ENCODE measurements at places on chromosomes 6 and 20.

GRCh38 chr6:136510782-136511181 lies 39.4 kb downstream of the MAP7 start:
- no peak for DNase-seq

DNA sequence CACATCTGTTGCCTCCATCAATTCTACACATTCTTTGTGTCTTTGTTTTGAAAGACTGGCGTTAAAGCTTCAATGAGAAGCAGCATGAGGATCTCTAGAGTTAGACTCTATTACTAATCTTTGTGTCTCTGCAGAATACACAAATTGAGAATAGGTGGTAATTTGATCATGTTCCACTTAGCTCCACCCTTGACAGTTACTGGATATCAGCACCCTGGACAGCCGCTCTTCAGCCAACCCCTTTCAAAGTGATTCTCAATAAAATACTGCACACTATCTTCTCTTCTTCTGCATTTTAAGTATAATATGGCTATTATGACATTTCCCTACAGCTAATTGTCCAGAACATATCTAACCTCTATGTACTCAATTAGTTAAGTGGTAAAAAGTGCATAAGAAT lies 54.3 kb upstream of the CNR1 start:
- DNase-seq, result no peak

GRCh38 chr20:24135781-24136180 lies 147.2 kb upstream of the GGTLC1 start:
- peak; percentile 56 for DNase-seq

DNA sequence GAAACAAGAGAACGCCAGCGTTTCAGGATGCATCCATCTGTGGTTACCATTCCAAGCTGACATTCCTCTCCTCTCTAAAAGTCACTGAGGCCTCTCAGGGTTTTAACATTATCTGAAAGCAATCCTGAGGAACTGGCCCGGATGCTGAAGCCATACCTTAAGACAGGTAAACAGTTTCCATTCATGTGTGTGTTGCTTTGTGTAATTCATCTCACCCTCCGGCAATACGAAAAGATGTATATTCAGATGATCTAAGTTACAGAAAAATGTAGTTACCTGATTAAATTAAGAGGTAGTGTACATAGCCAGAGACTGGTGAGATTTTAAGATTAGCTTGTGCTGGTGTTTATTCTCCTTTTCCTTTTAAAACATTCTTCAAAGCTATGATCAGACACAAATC lies 68.4 kb upstream of the BACH2 start:
- no peak for DNase-seq

- no peak for DNase-seq
These were observed 1.6 kb upstream of the TCF21 start for GRCh38 chr6:133887156-133887879.

GRCh38 chr6:320351-321157 lies 28.3 kb downstream of the DUSP22 start:
- DNase-seq, result no peak

GRCh38 chr20:8749101-8749500 lies 319.8 kb upstream of the PLCB4 start:
- DNase-seq, result no peak

DNA sequence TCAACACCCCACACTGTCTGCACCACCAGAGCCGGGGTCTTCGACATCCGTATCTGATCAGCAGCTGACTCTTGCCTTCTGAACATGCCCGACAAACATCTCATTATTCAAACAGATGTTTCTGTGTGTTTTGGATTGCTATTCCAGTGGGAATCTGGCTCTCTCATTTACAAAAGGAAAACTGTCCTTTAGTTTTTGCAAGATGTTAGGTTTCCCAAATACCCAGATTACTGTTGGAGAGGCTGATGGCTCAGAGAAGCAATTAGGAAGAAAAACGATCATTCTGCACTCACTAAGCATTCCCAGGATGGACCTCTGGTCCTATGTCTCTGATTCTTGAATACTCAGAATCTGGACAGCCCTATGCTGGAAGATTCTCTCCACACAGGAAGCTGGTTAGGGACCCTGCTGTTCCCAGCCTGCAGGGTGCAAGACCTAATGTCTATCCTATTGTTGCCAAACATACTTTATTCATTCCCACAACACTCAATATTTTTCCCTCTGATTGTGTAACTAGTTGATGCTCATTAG lies 532.9 kb downstream of the CDH26 start:
- no peak for DNase-seq

DNA sequence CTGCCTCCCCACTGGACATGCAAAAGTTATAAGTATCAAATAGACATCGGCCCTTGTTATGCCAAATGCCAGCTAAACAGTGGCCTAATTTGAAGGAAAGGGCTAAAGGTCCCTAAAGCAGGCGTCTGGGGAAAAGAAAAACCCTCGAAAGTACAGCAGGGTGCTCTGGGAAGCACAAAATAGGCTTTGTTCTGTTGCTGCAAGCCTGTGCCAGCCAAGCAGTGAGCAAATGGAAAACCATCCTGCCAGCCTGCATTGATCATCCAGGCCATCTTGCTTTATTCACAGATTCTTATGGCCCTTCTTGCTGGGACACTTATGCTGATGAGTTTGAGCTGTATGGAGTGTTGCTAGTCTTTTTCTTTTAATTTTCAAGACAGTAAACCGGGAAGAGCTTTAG lies 62.2 kb upstream of the PLEKHG1 start:
- no peak for DNase-seq

DNA sequence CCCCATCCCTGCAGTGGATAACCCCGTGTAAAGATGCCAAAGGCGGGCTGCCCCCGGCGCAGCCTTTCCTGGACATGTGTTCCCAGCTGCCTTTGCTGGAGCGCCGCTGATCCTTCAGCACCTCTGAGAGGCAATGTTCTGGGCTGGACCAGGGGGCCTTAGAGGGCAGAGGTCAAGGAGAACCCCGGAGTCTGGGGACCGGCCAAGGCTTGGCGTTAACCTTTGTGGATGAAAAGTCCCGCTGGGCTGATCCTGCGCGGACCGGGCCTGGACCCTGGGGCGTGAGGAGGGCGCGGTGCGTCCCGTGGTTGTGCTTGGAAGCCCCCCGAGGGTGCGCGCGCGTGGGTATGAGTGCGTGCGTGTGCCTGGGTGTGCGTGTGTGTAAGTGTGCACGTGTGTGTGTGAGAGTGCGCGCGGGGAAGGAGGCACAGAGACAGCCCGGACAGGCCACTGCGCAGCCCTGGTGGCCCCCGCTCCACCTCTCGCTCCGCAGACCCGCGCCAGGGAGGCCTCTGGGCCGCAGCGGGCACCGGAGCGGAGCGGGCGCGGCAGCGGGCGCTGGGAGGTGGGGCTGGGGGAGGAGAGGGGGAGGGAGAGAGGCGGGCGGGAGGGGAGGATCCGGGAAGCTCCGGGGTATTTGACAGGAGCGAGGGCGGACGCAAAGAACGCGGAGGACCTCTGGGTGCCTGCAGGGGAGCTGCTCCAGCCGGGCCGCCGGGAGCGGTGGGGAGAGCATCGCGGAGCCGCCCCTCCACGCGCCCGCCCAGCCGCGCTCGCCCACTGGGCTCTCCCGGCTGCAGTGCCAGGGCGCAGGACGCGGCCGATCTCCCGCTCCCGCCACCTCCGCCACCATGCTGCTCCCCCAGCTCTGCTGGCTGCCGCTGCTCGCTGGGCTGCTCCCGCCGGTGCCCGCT lies at the start of gene SMOC2:
SMOC2 (plus strand) TSS at position 665 of the 914 bp plus-strand sequence; CDS start at position 852, 187 bp downstream.
- DNase-seq, result no peak

DNA sequence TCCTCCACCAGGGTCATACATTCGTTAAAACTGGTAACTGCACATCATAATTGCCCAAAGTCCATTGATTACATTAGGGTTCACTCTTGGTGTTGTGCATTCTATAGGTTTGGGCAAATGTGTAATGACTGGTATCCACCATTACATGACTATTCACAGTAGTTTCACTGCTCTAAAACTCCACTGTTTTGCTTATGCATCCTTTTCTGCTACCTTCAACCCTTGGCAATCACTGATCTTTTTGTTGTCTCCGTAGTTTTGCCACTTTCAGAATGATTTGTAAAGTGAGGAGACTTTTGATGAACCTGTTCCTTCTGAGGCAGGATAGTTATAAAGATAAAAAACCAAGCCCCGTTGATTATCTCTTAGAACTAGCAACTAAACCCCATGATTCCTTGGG lies 187.3 kb upstream of the MCHR2 start:
- DNase-seq, result no peak

GRCh38 chr6:49151957-49152356 lies 311.1 kb downstream of the MMUT start:
- no peak for DNase-seq

DNA sequence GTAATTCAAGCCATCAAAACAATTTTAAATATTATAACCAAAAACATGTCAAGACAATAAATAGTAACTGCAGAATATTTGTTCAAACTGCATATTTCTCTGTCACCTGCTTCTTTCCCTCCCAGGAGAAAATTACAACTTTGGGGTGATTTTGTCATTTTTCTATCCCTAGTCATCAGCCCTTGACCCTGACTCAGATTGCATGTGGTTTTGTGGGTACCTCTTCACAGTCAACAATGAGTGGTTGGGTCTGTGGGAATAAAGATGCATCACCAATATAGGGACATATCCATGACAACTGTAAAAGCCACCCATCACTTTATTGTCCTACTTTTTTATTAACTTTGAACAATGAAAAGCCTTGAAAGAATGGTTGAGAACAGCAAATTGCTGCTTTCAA lies 7.3 kb downstream of the COL10A1 start:
- DNase-seq, result no peak

- DNase-seq, result no peak
These were observed 110.7 kb upstream of the NFATC2 start for GRCh38 chr20:51653226-51653625.

DNA sequence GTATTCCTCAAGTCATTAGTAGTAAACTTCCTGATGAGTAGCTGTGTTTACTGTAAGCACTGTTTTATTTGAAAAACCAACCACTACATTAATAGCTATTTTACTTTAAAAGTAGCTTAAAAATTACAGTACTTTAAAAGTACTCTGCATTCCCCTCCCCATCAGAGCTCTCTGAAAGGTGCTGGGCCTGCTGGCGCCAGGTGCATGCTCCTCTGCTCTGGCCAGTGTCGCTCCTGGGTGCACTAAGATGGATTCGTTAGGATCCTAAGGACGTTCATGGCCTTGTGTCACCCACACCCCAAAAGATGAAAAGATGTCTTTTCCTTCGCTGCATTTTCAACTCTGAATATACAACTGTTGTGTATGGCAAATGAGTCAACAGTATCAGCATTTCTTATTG lies 43.9 kb upstream of the KIF25 start:
- no peak for DNase-seq

DNA sequence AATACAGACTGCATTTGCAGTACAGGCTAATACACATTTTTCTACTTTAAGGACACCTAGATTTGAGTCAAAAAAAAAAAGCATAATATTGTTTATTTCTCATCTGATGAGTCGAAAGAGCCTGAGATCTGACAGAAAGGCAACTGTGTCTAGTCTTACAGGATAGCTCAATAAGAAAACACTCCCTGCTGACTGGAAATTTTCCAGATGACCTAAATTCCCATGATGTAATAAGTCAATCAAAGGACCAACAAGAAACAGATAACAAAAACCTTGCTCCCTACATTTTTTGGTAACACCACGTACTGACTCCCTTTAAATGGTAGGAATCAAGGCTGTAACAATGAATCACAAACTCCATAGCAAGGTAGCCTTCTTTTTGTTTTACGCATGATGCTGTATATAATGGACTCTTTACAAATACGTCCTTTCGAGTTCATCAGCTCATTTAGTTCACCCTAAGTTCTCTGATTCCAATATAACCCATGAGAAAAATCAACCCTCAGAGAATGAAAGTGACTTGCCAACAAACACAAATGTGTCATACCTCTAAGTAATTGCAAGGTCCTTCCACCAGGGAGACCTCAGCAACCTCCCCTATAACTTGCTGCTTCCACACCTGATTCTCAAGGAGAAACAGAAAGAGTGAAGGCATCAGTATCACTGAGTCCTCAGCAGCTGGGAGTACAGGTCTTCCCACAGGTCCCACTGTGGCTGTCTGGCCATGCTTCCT lies 12.1 kb downstream of the TBX18 start:
- DNase-seq, result no peak

DNA sequence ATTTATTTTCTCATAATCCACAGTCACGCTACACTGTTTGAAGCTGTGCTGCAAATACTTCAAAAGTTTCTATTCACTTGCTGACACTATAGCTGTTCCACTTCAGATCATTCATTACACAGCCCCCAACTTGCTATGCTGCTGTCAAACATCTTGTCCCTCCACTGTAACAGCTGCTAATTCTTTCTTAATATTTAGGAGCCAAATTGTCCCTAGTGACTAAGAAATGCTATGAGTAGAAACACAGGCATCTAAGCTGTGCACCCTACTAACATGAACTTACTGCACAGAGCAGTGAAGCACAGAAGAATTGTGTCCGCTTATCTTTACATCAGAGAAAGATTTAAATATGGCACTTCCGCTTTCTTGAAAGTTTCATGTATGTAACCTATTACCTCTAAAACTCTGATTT lies 91.3 kb downstream of the PDE10A start:
- DNase-seq, result no peak

- DNase-seq, result no peak
These were observed 50.6 kb upstream of the ZMYND8 start for GRCh38 chr20:47406849-47407682.

DNA sequence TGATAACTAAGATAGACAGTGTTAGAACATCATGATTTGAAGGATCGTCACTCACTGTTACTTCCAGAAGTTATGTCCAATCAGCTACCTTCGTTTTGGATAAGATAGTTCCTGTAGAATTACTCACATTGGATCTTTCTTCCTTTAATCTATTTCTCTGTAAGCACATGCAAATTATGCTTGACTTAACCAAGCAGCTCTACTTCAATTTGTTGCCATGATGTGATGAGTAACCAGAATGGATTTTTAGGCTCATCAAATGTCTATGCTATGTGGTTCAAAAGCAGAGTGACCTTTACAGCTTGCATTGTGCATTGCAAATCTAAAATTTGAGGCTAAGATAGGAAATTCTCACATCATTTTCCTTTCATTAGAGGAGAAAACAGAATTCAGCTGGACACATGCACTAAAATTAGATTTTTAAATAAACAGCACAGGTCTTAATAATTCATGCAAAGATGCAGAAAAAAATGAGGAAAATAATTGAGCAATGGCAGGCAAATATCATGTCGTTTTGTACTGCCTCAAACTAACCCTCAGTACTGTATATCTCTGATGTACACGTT lies 76.7 kb upstream of the ZFP64 start:
- DNase-seq, result no peak

GRCh38 chr6:133501675-133502270 lies 260.6 kb downstream of the EYA4 start:
- DNase-seq, result no peak

DNA sequence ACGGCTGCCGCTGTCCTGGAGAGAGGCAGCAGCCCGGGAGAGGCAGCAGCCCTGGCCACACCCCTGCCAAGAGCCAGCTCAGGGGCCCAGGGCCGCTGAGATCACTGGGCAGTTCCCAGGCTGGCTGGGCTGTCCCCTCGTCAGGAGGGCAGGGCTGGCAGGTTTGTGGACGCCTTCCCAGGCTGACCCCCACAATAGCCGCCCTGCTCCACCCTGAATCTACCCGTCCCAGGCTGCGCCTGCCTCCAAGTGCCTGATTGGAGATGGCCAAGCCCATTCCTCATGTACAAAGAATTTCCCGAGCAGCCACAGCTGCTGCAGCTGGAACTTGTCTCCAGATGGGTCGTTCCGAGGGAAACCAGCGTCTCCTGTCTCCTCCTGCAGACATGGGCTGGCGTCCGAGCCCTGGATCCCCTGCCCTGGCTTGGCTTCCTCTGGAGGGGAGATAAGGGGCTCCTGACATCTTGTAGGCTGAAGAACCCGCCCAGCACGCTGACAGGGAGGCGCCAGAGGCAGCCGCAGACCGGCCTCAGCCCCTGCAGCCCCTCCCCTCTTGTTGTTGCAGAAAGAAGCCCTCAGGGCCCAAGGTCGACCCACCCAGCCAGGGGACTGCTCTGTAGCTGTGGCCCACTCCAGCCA lies 9.4 kb upstream of the GATA5 start:
- DNase-seq, result no peak

All from CD4-positive, alpha-beta T cell treated with Interferon alpha-2 for 1 hour (primary cell).